ENCODE measurements at places on chromosomes 7 and 10.

DNA sequence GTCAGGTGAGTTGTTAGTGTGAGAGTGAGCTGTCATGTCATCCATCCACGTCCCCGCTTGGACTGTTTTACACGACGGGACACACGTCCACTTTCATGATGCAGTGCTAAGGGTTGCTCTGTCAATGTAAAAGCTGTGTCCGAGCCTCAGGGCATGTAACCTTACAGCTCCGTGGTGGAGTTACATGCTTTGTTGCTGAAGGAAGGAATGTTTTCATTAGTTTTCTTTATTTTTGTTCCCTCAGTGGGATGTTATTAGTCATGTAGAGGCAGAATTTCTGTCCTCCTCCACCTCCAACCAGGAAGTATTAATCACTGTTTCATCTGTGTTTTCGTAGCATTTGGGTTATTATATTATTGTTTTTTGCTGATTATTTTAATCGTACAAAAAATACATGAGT lies 88.6 kb downstream of the NRG3 start:
- no peak for DNase-seq

DNA sequence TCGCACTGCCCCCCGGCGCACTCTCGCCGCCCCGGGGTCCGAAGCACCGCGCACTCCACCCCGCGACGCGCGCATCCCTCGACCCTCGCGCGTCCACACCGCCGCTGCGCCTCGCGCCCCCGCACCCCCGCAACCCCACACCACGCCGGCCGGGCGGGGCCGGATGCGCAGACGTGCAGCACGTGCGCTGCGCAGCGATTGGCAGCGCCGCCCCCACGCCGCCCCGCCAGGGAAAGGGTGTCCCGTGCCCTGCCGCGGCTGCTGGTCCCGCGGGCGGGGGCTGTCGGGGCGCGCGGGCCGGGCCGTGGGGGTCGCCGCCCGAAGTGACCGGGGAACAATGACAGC lies 53.7 kb upstream of the KDM7A start:
- DNase-seq: no peak

DNA sequence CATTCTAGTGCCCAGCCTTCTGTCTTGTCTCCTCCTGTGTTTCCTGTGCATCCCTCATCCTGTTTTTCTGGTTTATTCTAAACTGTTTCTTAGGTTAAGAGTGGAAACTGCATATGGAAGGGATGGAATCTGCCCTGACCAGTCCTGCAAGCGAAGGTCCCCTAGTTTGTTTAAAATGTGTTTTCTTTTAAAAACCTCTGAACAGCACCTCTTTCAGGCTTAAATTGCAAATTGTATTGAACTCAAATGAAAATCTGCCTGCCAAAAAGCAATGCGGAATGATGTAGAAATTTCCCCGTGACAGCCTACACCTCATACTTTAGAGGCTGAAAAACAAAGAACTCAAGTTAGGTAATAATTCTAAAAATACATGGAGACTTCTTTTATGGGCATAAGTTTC lies 222.8 kb upstream of the IMMP2L start:
- DNase-seq: no peak

DNA sequence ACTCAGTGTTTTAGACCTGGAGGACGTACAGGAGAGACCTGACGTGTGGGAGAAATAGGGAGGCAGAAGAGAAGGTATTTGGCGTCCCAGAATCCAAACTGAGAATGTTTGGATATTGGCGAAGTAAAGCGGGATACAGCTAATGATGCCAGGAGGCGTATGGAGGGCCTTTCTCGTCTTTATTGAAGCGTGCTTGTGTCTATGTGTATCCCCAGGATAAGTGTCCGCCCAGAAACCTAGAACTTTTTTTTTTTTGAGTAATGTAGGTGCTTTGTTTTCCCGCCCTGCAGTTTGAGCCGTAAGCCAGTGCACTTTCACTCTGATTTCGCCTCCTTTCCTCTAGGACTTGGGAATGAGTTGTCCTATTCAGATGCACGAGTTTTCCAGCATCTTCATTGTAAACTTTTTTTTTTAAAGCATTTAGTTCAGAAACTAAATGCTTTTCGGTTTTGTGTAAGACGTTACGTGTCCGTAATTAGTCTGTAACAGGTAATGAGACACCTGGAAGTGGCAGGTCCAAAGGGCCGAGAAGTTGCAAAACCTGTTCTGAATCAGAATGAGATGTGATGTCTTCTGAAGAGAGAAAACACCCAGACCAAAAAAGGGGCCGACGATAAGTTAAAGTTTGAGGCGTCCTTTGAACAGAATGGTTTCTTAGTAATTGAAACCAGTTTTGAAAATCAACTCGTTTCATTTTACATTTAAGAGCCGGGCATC lies 746 bp downstream of the ARL5B start:
- DNase-seq: no peak

DNA sequence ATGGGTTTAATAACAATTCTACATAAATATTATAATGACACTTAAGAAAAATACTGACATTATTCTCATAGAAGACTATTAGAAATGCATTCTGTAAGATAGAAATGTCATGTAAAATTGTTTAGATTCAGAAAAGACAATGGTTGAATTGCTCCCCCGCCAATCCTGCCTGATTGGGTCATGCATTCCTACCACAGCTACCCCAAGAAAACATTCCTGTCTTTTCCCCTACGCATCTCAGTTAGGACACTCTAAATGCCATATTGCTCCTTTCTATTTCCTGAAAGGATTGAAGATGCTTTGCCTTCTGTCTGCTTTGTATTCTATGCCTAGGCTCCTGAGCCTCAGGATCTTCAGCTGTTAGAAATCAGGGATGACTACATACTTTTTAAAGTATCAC lies 109.4 kb downstream of the DGKB start:
- no peak for DNase-seq

DNA sequence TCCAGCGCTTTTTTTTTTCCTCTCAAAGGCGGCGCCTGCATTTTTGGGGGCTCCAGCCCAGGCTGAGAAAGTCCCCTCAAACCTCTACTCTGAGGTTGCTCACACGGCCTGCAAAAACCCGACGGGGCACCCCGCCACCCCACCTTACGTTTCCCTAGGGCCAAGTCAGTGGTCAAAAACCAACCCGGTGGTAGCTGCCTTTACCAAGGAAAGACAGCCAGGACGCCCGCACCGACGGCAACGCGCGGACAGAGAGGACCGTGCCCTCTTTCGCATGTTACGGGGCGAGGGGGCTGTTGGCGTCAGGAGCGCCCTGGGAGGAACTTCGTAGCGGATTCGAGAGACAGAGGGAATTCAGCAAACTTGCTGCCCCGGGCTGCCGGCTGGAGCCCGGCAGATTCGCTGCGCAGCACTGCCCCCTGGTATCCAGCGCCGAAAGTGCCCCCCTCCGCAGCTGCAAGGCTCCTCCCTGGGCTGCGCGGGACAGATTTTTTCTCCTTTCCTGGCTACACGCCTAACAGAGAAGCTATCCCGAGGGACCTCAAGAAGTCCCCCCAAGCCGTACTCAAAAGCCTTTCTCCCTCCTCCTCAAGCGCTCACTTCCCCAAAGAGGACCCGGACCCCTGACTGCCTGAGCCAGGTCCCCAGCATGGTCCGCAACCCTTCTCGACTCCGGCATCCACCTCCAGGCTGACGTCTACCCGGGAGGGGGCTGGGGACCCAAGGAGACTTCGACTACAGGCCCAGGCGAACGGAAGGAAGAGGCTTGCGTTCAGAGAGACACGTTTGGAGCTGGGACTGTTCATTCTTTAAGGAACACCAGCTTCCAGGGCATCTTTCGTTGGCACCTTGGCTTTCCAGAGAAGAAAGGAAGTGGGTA lies 27.7 kb upstream of the VAX1 start:
- no peak for DNase-seq

GRCh38 chr7:127214956-127215718 lies 37.6 kb downstream of the GRM8 start:
- no peak for DNase-seq

DNA sequence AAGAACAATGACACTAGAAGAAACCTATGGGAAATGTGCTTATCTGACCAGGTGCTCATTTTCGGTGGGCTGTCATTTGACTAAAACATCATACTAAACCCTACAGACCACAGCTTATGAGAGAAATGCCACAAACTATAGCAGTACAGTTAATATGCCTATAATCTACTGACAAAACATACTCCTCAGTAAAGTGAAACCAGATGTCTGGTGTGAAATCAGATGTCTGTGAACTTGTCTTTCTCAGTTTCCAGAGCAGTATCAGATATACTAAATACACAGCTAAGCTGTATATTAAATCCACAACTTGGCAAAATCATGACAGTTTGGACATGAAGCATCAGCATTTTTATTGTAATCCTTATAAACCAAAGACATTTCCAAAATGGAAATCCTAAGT lies 3.3 kb downstream of the IMMP2L start:
- DNase-seq: no peak

Measured in ascending aorta (tissue), 2 donors.